NCI-H2081 (cell line): ENCODE measurements at places on chromosomes 3 and 15.

GRCh38 chr3:10997196-10997595, 4.6 kb downstream of the SLC6A1 start:
- no peak for DNase-seq

DNA sequence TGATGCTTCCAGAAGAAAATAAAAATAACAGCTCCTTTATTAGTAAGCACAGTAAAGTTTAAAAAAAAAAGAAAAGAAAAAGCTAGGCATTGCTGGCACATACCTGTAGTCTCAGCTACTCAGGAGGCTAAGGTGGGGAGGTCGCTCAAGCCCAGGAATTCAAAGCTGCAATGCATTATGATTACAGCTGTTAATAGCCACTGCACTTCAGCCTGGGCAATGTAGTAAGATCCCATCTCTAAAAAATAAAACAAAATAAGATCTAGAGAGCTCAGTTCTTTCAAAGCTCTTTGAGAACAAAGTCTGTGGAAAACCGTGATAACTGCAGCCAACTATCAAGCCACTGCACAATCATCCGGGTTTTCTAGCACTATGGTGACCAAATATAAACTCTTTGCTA, 212.2 kb downstream of the ZMAT3 start:
- DNase-seq: no peak

GRCh38 chr3:99875581-99875928, 57.9 kb downstream of the CMSS1 start:
- no peak for DNase-seq

- no peak for DNase-seq
Observed at GRCh38 chr3:171541181-171541580, 81.0 kb upstream of the TNIK start.

- DNase-seq: no peak
Observed at GRCh38 chr15:52060501-52060900, 41.5 kb downstream of the MAPK6 start.

- no peak for DNase-seq
Observed at GRCh38 chr3:122694966-122695365, 14.3 kb downstream of the PARP14 start.

- DNase-seq: no peak
Observed at GRCh38 chr3:8296461-8296860, 205.2 kb upstream of the LMCD1 start.

- DNase-seq: no peak
Observed at GRCh38 chr3:30940740-30941139, 46.3 kb upstream of the GADL1 start.

DNA sequence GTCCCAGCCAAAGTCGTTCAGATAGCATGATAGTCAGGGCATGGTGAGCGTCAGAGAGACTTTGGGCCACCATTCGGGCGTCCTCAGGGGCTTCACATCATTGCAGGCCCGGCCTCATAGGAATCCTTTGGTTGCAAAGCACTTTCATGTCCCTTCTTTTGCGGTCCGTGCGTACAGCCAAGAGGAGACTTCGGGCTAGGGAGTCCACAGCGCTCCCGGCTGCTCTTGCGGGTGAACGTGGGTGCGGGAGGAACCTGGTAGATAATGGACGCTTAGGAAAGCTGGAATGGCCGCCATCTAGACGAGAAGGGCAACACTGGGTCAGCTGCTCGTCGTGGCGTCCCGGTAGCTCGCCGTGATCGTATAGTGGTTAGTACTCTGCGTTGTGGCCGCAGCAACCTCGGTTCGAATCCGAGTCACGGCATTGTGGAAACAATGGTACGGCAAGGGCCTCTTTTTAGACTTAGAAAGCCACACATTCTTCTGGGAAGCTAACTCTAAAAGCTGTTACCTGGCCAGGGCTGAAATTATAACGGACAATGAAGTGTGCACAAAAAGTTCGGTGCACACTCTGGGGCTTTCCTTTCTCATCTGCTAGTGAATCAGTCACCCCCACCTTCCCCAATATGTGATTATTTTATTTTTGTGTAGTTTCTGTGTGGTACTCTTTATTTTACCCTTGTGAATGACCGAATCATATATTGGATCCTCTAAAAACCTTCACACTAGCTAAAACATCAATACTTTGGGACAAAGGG, 13.2 kb upstream of the SHF start:
- DNase-seq: peak; percentile 88

- DNase-seq: no peak
Observed at GRCh38 chr3:183797996-183798395, 27.4 kb downstream of the MAP6D1 start.

DNA sequence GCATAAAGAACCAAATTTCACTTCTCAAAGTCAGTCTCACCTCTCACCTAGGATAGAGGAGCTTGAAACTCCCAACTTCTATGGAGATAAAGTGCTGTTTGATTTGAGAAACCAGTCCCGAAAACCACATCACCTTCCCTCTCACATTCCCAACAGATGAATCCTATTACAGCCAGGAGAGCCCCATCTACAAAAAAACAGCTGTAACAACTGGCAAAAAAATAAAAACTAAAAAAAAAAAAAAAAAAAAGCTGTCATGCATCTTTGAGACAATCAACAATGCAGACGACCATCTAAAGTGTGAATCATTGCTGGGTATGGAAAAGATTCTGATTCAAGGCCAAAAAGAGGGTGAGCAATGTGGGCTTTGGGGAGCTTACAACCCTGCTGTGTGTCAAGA, 23.8 kb downstream of the HOMER2 start:
- no peak for DNase-seq

- DNase-seq: no peak
Observed at GRCh38 chr3:142385078-142385477, 62.8 kb downstream of the XRN1 start.

DNA sequence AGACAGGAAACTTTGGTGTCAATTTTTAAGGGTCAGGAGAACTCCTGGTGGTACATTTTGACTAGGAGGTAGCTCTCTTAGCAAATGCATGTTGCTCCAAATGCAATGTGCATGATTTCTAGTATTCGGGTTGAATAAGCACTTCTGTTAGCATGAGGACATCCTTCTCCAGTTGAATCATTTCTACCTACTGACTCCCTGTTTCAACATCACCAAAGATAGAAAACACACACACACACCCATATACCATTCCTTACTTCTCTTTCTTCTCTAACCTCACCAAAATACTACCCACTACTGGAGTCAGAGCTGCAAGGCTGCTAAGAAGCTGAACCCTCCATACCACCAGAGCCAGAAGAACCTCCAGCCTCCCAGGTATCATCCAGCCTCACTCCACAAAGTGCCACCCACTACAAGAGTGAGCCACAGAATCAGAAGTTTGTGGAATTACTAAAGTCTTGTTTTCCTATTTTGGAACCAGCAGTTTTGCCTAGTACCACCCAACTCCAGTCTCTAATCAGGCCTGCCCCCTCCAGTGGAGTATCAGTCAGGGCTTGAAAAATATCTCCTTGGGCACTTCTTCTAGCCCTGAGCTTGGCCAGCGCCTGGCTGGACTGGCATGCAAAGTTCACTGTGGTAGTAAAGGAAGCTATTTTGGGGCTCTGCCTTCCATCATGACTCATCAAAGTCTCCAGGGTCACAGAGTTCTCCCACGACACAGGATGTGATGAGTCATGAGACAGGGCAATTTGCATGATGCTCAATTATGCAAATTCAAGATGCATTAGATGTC, 110.3 kb downstream of the CYP19A1 start:
- DNase-seq: no peak

GRCh38 chr15:40079456-40079855, 29.2 kb downstream of the BMF start:
- no peak for DNase-seq
